Omental fat pad (tissue), 4 donors: ENCODE measurements at places on chromosomes 12 and 14. TPM values are rescaled to one million over a fixed set of nuclear protein-coding genes. Genes with fewer than 3 reads are reported as not detected.

GRCh38 chr14:50085570-50086320 is 30.6 kb downstream of the VCPKMT start:
- DNase-seq: no peak

GRCh38 chr12:91604897-91605296 is 422.3 kb upstream of the DCN start:
- DNase-seq: no peak

- DNase-seq: no peak
Observed at GRCh38 chr12:98581101-98581500, 12.4 kb upstream of the SLC25A3 start.

TROAP gene
- 1.6 TPM for total RNA-seq

DLGAP5 gene
- not detected for total RNA-seq

GRCh38 chr12:43883748-43884147 is 47.9 kb downstream of the TMEM117 start:
- DNase-seq: no peak
